ENCODE measurements at places on chromosomes 1 and 21.
A peak's percentile ranks its signal among the peaks of the same experiment; 100 is the strongest.

GRCh38 chr21:28922368-28922767 is 70.3 kb downstream of the LTN1 start:
- DNase-seq, result no peak

- no peak for DNase-seq
These were observed 155.4 kb upstream of the C1orf174 start for GRCh38 chr1:4055294-4055967.

DNA sequence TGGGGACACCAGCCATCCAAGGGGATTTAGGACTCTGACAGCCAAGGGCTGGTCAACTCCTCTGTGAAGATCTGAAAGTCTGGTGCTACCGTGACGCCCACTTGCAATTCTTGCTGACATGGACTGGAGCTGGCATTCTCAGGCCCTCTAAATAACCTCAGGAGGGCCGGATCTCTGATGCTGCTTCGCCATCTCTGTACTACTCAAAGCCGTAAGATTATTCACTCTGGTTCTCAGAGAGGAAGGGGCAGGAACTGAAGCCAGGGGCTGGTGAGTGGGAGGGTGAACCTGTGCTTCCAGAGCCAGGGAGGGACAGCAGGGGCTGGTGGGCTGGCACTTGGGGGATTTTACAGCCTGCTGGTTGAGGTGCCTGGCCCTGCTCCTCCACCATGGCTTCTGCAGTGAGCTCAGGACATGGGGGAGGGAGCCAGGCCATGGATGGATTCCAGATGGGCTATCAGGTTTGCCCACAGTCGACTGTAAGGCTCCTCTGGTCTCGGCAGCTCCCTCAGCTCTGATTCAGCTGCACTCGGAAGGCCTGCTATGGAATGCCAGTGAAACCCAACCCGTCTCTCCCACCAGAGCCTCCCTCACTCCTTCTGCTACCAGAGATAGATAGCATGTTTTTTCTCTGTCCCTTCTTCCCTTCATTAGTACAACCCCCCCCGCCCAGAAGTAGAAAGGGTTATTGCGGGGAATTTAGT is 84.5 kb downstream of the PLXNA2 start:
- DNase-seq, result no peak

GRCh38 chr1:90204780-90205179 is 209.9 kb downstream of the ZNF326 start:
- DNase-seq, result no peak

DNA sequence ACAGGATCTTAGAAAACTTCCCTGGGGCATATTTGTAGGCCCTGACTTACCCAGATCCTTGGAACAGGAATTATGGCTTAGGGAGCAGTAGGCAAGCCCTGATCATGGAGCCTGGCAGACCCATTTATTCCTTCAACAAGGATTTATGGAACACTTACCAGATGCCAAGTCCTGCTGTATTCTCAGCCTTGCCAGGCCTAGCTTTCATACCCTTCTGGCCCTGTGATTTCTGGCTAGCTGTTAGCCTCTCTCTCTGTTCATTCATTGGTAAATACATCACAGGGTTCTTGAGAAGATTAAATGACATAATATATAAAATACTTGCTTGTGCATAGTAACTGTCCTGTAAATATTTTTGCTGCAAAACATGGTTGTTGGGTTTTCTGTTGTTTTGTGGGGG is 32.4 kb upstream of the SRP9 start:
- DNase-seq, result no peak

DNA sequence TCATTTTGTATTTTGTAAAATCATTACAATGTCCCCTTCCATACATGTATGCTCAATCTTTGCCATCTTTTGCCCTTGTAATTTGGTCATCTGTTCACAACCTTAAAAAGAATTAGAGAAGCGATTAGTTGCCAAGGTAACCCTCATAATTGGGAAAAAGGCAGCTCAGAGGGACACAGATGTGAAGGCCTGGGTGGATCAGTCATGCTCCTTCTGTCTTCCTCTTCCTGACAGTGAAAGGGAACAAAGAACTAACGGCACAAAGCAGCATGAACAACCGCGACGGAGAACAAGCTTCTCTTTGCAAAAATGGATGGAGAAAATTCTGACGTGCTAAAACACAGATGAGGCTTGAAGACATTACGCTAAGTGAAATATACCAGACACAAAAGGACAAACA is 78.7 kb upstream of the COG2 start:
- DNase-seq, result no peak

DNA sequence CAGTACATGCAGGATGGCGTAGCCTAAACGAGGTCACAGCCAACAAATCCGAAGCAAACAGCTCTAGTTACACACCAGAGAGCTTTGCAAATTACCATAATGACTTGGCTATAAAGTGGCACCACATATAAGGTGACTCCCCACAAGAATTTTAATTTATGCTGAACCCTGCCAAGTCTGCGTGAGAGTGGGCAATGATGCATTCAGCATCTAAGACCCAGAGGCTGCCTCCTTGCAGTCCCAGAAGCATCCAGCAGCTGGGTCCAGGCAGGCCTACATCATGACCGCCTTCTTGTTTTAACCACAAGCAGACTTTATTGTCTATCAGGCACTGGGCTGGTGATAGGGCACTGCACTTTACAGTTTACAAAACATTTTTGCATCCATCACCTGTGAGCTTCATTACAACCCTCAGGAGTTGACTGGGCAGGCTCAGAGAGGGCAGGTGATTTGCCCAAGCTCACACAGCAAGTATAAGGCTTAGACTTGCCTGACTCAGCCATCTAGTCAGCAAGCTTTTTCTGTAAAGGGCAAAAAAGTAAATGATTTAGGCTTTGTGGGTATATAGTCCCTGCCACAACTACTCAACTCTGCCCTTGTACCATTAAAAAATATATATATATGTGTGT is 134.6 kb downstream of the GLIS1 start:
- DNase-seq, result no peak

DNA sequence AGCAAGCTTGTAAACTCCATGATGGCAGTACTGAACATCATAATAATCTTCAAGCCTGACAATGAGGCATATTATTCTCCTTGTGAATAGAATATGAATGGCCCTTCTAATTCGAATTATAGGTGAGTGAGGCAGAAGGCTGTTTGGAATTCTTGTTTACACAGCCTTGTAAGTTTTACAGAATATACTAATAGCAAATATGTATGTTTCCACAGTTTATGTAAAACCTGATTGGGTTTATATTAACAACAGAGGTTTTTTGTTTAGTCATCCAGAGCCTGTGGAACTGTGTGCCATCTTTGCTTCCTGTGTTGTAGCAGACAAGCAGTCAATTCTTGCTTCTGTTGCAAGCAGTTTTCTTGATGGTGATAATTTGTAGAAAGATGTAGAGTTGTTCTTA is 8.0 kb downstream of the OSBPL9 start:
- peak; percentile 25 for DNase-seq

- no peak for DNase-seq
These were observed 14.9 kb downstream of the SLC45A3 start for GRCh38 chr1:205665201-205666045.

DNA sequence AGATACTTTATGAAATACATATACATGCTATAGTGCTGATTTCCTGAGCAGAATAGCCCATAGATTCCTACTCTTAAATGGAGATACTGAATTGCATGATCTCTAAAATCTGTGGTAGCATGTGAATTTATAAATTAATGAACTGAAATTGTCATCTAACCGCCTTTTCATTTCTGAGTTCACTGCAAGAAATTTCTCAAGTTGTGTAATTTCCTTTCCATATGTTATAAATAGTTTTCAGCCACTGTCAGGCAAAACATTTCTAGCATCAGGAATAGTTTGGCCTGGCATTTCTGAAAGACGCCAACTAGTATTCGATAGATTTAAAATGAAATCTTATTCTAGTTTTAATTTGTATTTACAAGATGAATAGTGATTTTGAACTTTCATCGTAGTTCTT is 310.1 kb downstream of the USH2A start:
- DNase-seq, result no peak

DNA sequence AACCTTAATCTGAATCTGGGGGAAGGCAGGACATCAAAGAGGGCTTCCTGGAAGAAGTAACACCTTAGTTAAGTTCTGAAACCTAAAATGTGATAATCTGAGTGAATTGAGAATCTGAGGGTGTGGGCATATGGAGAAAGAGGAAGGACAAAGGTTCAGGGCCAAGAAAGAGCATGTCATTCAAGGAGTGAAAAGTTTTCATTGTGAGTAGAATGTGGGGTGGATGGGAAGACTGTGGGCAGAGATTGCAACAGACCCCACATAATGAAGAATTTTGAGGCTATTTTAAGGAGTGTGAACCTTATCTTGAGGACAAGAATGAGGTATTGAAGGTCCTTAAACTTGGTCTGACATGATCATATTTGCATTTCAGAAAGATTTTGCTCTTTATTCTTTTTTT is 227.2 kb downstream of the PTGER3 start:
- DNase-seq, result no peak

- no peak for DNase-seq
These were observed 15.0 kb downstream of the ZNF124 start for GRCh38 chr1:247156787-247157232.

GRCh38 chr1:226618380-226618779 is 69.8 kb downstream of the STUM start:
- no peak for DNase-seq

- DNase-seq, result no peak
These were observed 107.0 kb downstream of the GALNT2 start for GRCh38 chr1:230174041-230174440.

GRCh38 chr1:11740258-11741192 is 4.6 kb downstream of the AGTRAP start:
- DNase-seq, result peak; percentile 80

DNA sequence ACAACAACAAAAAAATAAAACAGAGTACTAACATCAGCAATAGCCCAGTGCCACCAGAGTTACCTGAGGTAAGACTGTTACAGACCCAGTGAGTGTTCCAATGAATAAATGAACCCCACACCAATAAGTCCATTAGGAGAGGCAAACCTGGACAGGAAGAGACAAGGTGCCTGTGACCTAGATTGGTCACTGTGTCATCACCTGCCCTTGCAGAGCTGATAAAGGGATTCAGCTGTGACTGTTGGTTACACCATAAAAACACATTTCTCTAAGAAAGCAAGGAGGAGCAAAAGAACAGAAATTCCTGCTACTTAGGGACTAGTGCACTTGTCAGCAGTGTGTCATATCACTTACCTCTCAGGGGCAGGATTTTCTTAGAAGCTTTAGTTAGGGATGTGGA is 37.5 kb downstream of the CD2 start:
- no peak for DNase-seq

GRCh38 chr1:48684381-48684780 is 92.3 kb downstream of the BEND5 start:
- no peak for DNase-seq

GRCh38 chr1:19013826-19014548 is 57.5 kb upstream of the IFFO2 start:
- DNase-seq, result no peak

DNA sequence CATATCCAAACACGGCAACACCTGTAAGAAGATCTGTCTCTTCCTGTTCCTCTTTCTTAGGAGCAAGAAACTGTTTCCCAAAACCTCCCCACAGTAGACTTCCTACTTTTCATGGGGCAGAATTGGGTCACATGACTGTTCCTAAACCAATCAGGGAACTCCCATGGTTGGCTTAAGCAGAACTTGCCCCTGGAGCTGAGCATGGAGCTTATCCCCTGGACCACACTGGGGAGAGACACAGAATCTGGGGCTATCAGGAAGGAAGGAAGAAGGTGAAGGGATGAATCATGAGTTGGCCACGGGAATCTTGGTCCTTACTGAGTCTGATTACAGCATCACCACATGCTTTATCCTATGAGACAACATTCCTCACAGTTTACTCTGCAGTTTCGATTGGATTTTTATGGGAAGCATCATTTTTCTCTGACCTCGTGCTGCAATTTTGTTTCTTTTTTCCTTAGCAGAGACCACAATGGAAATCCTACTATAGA is 81.8 kb downstream of the CDC7 start:
- DNase-seq, result no peak

GRCh38 chr21:43733529-43734071 is 14.7 kb downstream of the PDXK start:
- DNase-seq, result no peak

- DNase-seq, result no peak
These were observed 240.5 kb downstream of the TGFB2 start for GRCh38 chr1:218585511-218586184.

DNA sequence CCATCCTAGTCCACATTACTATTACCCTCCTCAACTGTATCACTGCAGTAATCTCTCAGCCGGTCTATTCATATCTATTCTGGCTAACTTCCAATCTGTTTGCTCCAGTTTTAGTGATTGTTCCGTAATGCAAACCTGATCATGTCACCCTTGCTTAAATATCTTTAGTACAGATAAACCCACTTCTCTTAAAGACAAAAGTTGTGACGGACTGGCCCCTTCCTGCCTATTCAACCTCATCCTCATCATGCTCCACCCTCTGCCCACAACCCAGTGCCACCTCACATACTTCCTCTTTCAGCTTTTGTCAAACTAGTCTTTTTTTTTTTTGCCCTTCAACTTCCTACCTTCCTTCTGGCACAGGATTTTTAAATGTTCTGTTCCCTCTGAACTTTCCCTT is 2.8 kb upstream of the C1orf162 start:
- peak; percentile 81 for DNase-seq

DNA sequence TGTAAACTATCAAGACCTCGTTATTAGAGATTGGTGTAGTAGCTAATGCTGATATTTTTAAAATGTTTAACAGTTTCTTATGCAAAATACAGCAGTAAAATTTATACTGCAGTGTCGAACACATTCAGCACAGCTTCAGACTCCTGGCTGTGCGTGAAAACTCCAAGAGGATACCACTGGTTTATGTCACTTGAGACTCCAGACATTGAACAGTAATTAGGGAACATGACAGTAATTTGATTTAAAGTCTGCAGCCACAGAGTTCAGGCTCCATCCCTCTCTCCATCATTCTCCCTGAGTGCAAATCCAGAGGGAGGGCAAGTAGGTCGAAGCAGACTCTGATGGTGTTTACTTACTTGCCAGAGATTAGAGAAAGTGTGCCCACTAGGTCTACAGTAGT is 94.2 kb downstream of the AK5 start:
- no peak for DNase-seq

DNA sequence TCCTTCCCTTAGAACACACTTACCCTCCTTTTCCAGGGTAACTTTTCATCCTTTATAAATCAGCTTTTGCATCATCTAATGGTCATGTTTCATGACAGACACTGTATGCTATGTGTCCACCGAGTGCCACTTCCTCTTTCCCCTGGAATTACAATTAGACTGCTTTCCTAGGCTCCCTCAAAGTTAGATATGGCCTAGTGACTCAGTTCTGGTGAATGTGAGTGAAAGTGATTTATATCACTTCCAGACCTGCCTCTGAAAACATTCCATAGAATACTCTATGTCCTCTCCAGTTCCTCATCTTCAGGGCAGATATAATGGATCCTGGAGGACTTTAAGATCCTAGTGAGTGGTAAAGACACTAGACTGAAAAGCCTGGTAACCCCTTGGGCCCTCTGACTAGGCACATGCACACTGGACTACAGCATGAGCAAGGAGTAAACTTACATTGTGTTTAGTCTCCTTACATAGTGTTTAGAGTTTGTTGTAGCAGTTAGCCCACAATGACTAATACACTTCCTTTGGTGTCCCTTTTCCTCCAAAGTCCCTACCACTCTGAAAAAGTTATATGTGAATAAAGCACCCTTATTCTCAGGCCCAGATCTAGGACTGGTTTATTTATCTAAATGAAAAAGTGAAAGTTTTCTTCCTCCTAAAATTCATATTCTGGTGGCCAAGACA is 59.3 kb downstream of the GPR88 start:
- no peak for DNase-seq
